ENCODE measurements at places on chromosomes 2 and 18. TPM values are rescaled to one million over a fixed set of nuclear protein-coding genes. Genes with fewer than 3 reads are reported as not detected.

Gene SERPINB4
- not detected for total RNA-seq

DNA sequence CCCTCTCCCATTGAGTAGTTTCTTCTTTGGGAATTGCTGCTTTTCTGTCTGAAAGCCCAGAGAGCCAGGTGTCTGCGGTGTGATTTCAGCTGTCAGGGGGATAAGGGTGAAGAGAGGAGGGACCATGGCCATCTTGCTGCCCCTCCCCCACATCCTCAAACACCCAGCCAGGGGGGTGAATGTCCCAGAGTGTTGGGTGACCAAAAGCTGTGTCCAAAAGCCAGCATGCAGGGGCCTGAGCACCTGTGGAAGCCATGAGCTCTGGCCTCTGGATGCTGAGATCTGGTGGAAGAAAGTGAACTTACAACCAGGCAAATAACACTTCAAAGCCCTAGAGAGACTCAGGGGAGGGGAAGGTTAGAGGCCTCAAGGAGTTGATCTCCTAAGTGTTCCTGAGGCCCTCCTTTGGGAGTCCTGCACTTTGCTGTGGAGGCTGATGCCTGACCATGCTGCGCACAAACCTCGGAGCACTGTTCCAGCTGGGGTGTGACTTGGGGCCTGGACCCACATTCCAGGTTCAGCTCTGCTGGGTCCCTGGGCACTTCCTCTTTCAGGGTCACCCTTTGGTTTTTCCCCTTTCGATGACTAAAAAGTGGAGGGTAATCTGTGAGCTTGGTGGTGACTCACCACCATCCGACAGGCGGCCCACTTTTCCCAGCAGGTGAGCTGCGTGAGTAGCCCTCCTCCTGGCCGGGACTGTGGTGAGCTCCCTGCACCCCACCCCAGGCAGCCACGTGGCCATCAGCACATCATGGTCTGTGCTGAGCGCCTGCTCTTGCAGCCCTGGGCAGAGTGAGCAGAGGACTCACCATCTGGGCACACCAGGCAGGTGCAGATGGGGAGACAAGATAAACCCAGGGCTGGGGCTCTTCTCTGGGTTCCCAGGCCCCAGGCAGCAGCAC, 66.8 kb upstream of the FOSL2 start:
- H3K27me3 ChIP-seq, result no peaks in the 10 kb centered on the region
- H3K4me3 ChIP-seq, result no peak overlapping the region
- no peaks in the 10 kb centered on the region for H3K36me3 ChIP-seq
- DNase-seq, result no peak
- no peak overlapping the region for H3K27ac ChIP-seq

- H3K36me3 ChIP-seq, result no peaks in the 10 kb centered on the region
- no peaks in the 10 kb centered on the region for H3K4me1 ChIP-seq
- peak; percentile 91 for DNase-seq
- no peaks in the 10 kb centered on the region for H3K27me3 ChIP-seq
- H3K4me3 ChIP-seq, result no peak overlapping the region
Observed at GRCh38 chr18:45212181-45213039, 402.9 kb upstream of the SLC14A2 start.

DNA sequence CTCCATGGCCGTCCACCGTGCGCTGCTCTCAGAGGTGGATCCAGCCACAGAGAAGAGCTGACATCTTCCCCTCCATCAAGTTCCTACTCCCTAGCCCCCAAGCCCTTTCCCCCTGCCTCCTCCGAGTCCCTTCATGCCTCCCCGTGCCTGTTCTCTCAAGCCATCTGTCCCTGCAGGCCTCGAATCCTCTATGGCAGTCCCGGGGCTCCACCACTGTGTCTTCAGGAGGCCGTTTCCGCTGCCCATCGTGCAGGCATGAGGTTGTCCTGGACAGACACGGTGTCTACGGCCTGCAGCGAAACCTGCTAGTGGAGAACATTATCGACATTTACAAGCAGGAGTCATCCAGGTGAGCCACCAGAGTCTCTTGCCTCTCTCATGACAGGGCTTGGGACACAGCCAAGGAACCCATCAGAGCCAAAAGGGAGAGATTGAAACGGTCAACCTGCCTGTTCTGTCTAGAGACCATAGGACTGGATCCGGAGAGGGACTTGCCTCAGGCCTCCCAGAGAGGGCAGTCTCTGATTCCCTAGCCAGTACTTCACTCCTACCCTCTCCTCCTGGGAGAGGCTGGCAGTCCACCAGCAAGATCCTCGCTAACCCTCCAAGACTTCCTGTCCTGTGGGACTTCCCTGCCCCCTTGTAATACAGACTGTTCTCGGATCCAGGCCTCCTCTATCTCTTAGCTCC, 9.7 kb downstream of the UCN start:
- peak; percentile 59 for DNase-seq
- peaks cover 2% of the 10 kb centered on the region for H3K36me3 ChIP-seq
- peaks cover 1% of the 10 kb centered on the region for H3K4me1 ChIP-seq
- H3K4me3 ChIP-seq, result no peak overlapping the region
- no peak overlapping the region for H3K27ac ChIP-seq

GRCh38 chr2:3223080-3223923, 154.3 kb downstream of the EIPR1 start:
- H3K27ac ChIP-seq, result no peak overlapping the region
- H3K36me3 ChIP-seq, result no peaks in the 10 kb centered on the region
- peak; percentile 55 for DNase-seq
- no peaks in the 10 kb centered on the region for H3K4me1 ChIP-seq
- H3K4me3 ChIP-seq, result no peak overlapping the region

- no peak for DNase-seq
- H3K27me3 ChIP-seq, result no peaks in the 10 kb centered on the region
- no peaks in the 10 kb centered on the region for H3K36me3 ChIP-seq
Observed at GRCh38 chr2:212726403-212726802, 187.8 kb upstream of the ERBB4 start.

DNA sequence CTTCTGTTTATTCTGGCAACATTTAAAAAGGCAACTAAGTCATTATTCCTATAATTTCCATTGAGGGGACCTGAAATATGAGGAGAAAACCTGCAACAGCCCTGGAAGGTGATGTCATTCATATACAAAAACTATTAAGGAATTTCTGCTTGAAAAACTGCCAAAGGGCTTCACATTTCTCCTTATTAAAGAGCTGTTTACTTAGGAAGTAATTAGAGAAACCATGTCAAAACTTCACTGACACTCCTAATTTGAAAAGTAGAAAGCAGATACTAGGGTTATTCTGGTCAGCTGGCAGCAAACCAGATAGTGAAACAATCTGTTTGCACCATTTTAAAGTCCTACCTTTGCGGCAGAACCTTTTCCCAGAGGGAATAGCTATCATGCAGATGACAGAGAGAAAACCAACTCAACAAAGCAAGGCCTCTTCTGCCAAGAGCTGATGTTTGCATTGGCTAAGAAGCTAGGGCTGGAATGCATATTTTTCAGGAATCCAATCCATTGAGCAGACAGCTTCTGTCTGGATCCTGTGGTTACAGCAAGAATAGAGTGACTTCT, 592.2 kb upstream of the SYT4 start:
- peaks cover 6% of the 10 kb centered on the region for H3K4me1 ChIP-seq
- no peak overlapping the region for H3K4me3 ChIP-seq
- no peak overlapping the region for H3K27ac ChIP-seq
- H3K36me3 ChIP-seq, result no peaks in the 10 kb centered on the region

DNA sequence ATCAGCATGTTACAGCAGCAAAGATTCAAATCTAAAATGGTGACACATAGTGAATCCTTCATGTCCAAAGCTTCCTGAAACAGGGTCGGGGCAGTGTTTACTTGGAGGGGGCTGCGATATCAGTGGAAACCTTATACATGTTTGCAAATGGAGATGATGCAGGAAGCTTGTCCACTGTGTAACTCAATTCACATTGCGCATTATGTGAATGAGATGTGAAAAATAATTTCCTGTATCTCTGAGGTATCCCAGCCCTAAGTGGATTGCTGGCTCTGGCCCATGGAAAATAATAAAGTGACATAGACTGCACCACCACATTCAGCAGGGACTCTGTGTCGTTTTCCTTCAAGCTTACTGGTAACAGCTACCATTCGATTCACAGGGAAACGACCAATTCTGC, 505.5 kb downstream of the GALR1 start:
- DNase-seq, result no peak
- H3K27me3 ChIP-seq, result no peaks in the 10 kb centered on the region
- H3K4me1 ChIP-seq, result no peaks in the 10 kb centered on the region
- H3K4me3 ChIP-seq, result no peak overlapping the region
